ENCODE measurements at places on chromosomes 16 and 17.

GRCh38 chr16:66070140-66070917 is 296.2 kb upstream of the CDH5 start:
- no peaks in the 10 kb centered on the region for H3K4me1 ChIP-seq
- H3K4me3 ChIP-seq: no peak overlapping the region
- no peak for DNase-seq
- H3K27me3 ChIP-seq: no peaks in the 10 kb centered on the region

GRCh38 chr16:71709229-71709781 is 15.2 kb downstream of the PHLPP2 start:
- no peak overlapping the region for H3K27ac ChIP-seq
- peaks cover 4% of the 10 kb centered on the region for H3K36me3 ChIP-seq
- no peak for DNase-seq
- no peak overlapping the region for H3K4me3 ChIP-seq
- H3K4me1 ChIP-seq: no peaks in the 10 kb centered on the region

DNA sequence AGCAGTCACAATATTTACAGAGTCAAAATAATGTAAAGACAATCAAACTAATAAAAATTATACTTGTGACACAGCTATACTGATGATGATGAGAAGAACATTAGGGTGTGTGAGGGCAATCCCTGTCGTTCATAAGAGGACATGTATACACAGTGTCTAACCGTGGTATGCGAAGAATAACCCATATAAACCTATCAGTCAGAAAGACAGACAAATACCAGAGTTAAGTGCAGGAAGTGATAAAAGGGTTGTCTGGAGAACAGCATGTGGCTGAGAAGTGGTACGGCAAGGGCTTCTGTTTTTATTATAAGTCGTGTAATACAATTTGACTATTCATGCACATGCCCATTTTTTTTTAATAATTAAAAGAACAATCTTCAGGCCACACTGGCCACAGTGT is 46.7 kb downstream of the LMF1 start:
- no peaks in the 10 kb centered on the region for H3K4me1 ChIP-seq
- H3K27ac ChIP-seq: no peak overlapping the region
- H3K4me3 ChIP-seq: no peak overlapping the region
- H3K27me3 ChIP-seq: no peaks in the 10 kb centered on the region
- DNase-seq: no peak

GRCh38 chr16:23354246-23354645 is 52.1 kb downstream of the SCNN1B start:
- H3K27ac ChIP-seq: no peak overlapping the region
- H3K36me3 ChIP-seq: no peaks in the 10 kb centered on the region
- no peaks in the 10 kb centered on the region for H3K4me1 ChIP-seq

GRCh38 chr16:81673432-81673831 is 105.7 kb upstream of the PLCG2 start:
- H3K36me3 ChIP-seq: peaks cover 21% of the 10 kb centered on the region
- no peaks in the 10 kb centered on the region for H3K27me3 ChIP-seq
- H3K4me1 ChIP-seq: no peaks in the 10 kb centered on the region
- DNase-seq: no peak

GRCh38 chr17:27247071-27247957 is 46.6 kb upstream of the WSB1 start:
- H3K36me3 ChIP-seq: no peaks in the 10 kb centered on the region
- no peak for DNase-seq
- no peaks in the 10 kb centered on the region for H3K27me3 ChIP-seq
- H3K27ac ChIP-seq: no peak overlapping the region
- H3K4me1 ChIP-seq: peaks cover 4% of the 10 kb centered on the region

DNA sequence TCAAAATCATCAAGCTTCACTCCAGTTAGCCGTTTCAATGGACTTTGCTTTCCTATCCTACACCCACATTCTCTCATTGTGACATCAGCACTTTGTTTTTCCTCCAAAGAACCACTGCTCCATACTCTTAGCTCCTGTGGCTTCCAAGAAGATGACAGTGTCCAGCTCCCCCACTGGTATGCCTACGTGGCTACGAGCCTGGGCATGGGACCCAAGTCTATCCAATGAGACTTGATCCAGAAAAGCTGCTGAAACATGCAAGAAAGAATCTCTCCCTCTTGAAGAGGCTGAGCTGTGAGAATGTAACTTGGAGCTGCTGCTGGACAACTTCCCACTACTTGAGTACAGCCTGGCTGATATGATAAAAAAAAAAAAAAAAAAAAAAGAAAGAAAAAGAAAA is 9.4 kb downstream of the TOX3 start:
- DNase-seq: no peak
- no peaks in the 10 kb centered on the region for H3K4me1 ChIP-seq
- H3K27ac ChIP-seq: no peak overlapping the region
- no peaks in the 10 kb centered on the region for H3K36me3 ChIP-seq
- no peaks in the 10 kb centered on the region for H3K27me3 ChIP-seq
- no peak overlapping the region for H3K4me3 ChIP-seq

Data from effector memory CD4-positive, alpha-beta T cell (primary cell).